ENCODE measurements at places on chromosomes 3 and 15.
A peak's percentile ranks its signal among the peaks of the same experiment; 100 is the strongest.

DNA sequence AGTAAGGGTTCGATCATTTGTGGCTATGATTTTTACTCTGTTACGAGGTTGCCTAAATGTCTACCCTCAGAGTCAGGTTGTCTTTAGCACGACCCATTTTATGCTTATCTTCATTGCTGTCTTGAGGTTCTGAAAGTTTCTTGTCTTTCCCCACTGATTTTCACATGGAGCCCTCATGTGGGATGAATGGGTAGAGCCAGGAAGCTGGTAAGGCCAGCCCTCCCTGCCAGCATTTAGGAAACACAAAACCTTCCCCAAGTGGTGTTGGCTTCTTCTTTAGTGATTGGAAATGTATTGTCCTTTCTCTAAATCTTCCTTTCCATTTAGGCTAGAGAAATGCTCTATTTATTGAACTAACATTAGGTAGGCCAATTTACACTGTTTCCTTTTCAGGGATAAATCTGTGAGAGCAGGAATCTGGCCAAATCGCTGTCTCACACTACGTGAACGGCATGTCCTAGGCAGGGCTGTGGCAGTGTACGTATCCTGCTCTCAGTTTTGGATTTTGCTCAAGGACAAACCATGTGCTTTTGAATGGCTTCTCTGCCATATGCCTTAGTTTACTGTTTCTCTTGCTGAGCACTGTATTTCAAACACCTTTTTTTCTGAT is 43.7 kb downstream of the MYZAP start:
- DNase-seq: no peak

DNA sequence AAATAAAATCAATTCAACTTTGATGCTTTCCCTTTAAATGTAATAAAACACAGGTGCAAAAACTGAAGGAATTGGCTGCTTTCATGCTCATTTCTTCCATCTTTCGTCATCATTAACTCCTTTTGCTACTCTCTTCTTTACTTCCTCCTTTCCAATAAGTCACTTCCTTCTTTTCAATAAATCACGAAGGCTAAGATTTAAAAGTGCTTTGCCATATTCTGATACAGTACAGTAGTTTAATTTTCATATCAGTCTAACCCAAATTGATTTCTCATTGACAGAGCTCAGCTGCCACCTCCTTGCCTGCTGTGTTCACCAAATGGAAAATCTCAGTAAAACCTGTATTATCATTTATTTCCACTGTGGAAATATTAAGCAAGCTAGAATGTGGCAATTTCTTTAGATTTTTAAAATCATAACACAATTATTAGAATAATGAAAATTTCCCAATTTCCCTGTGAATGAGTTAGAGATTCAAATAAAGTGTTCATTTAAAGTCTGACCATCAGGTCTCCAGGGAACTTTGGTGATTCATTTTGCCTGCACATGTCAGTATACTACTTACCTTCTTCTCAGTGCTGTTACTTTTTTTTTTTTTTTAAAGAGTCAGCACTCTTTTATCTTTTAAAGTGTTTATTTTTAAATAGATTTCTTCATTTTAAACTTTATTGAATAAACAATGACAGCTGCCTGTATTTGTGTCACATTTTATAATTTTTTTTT is 41.6 kb downstream of the NANOGP8 start:
- DNase-seq: no peak

DNA sequence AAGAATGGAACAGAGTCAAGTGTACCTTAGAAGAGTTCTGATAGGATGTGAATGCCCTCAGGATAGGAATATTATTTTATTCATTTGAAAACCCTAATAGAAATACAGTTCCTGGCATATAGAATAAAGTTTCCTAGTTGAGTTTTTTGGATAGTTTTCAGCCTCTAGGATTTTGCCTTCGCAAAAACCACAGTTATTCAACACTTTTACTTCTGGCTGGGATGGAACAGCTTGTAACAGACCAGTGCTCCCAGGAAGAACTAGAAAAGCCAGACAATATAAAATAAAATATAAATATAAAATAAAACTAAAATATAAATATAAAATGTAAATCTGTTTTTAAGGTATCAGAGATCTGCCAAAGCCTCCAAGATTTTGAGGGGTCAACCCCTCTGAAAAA is 27.5 kb upstream of the RARB start:
- DNase-seq: no peak

DNA sequence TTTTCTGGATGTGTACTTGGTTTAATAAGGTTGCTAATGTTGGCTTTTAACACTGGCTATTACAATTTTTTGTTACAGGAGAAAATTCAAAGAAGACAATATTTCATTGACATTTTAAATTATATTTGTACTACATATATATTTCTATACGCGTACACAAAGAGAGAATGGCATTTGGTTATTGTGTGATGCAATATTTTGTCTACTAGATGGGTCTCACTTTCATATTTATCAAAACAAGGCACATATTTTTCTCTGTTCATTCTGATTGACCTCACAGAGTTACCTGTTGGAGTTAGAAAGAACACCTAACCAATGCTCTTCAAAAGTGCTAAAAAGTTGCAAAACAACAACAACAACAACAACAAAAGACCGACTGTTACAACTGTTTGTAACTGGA is 50.2 kb upstream of the VGLL3 start:
- no peak for DNase-seq

GRCh38 chr15:37877851-37878741 is 56.3 kb upstream of the TMCO5A start:
- DNase-seq: no peak

DNA sequence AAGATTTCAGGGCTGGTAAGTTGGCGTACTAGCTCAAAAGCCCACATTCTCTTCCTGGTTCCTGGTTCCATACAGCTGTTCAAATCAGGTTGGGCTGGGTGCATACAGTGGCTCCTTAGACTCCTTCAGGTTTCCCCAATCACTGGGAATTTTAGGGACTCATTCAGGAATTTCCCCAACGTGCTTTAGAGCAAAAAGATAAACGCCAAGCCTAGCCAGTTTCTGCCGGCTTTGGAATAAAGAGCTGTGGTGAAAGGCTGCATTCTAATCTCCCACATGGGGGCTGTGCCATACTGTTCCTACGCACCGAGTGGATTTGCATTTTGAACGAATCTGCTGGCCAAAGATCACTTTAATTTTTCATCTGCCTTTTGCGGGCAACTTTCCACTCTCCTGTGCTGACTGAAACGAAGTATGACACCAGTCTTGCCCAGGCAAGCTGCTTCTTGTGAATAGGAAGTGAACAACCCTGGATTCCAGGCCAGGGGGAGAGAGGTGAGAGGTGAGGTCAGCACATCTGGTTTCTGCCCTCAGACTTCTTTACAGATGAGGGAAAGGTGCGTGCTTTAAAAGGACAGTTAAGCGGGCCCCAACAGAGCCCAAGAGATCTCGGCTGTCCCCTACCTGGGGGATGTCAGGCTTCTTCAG is 184.2 kb upstream of the PDZRN3 start:
- no peak for DNase-seq

DNA sequence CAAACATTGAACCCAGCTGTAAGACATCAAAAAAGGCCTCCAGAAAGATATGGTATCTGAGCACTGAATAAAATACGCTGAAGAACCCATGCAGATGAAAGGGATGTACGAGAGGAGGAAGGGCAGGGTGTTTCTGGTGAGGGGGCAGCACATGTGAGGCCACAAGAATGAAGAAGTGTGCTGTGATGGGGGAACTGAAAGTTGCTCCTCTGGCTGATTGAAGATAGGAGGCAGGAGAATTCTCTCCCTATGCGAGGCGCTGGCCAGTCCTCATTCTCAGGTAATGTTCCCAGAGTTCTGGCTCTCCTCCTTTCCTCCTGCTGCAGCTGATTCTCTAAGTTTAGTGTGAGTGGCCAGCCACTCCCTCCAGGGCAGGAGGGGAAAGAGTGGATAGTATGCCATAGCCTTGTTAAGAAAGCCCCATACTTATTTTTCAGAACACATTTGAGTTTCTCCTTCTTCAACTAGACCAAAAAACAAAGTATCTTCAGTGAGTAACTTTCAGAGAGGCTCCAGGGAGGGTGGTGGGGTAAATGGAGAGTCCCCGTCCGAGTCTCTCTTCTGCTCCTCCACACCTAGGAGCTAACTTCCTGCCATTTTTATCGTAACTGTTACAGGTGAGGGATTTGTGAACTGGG is 26.9 kb upstream of the MYO1E start:
- DNase-seq: no peak

DNA sequence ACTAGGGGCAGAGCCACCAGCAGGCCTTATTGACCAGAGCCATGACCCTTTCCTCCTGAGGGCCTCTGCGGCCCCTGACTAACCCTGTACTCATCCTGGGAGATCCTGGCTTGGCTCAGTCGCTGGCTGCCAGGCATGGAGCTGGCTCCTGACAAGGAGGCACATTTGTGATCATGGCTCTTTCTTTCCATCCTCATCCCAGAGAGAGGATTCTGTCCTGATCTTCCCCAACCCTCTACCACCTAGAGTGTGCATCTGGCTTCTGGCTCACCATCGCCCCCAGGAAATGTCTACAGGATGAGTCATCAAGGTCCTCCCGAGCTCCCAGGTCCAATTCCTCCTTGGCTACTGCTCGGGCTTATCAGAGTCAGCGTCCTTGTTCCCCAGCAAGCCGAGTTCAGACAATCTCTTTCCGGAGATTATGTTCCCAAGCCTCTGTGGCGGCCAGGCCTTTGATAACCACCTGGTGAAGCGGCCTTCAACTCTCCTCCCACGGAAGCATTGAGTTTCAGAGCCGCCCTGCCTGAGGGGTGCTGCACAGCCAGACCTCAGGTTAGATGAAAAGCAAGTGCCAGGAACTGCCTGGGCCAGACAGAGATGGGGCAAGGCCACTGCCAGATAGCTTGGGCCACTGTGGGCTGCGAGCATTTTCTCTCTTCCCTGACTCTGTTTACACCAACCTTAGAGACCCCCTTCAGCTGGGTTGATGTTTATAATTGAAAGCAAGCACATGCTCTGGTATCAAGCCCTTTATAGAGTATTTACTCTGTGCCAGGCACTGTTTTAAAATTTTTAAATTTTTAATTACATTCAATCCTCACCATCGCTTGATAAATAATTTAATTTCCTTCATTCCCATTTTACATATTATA is 44.3 kb upstream of the MRPS22 start:
- DNase-seq: no peak

- DNase-seq: no peak
These were observed 110.4 kb downstream of the IL12A start for GRCh38 chr3:160098926-160099626.

- DNase-seq: no peak
These were observed 62.2 kb downstream of the PYDC2 start for GRCh38 chr3:191523148-191523547.

GRCh38 chr15:41180206-41180789 is 50.3 kb downstream of the EXD1 start:
- no peak for DNase-seq

GRCh38 chr3:44584646-44585501 is at the start of gene ZNF660:
Gene ZNF660, plus strand, starts transcription at chr3:44584964. Its CDS starts 9,230 bp downstream, at chr3:44594194.
- peak; percentile 34 for DNase-seq

DNA sequence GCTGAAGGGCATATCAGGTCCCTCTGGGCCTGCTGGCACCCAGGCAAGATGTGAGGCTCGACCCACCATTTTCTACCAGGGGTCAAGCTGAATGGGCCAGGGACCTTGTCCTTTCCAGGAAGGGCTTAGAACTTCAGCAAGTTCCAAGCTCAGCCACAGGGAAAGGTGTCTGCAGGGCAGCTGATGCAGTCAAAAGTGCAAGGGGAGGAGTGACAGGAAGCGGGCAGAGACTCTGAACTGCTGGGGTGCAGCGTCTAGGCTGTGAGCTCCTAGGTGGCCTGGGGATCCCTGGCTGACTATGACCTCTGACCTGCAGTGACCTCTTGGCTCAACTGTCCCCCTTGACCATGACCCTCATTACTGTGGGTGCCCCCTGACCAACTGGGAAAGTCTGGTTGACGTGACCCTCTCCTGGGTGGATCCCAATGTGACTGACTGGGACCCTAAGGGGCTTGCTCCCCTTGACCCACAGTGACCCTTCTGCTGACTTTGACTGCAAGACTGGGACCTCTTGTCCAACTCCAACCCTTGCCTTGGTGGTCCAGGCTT is 14.4 kb upstream of the SEC13 start:
- DNase-seq: no peak

- no peak for DNase-seq
These were observed 48.5 kb downstream of the PCSK6 start for GRCh38 chr15:101440846-101441590.

GRCh38 chr3:16614033-16615031 is 9.1 kb upstream of the DAZL start:
- no peak for DNase-seq

DNA sequence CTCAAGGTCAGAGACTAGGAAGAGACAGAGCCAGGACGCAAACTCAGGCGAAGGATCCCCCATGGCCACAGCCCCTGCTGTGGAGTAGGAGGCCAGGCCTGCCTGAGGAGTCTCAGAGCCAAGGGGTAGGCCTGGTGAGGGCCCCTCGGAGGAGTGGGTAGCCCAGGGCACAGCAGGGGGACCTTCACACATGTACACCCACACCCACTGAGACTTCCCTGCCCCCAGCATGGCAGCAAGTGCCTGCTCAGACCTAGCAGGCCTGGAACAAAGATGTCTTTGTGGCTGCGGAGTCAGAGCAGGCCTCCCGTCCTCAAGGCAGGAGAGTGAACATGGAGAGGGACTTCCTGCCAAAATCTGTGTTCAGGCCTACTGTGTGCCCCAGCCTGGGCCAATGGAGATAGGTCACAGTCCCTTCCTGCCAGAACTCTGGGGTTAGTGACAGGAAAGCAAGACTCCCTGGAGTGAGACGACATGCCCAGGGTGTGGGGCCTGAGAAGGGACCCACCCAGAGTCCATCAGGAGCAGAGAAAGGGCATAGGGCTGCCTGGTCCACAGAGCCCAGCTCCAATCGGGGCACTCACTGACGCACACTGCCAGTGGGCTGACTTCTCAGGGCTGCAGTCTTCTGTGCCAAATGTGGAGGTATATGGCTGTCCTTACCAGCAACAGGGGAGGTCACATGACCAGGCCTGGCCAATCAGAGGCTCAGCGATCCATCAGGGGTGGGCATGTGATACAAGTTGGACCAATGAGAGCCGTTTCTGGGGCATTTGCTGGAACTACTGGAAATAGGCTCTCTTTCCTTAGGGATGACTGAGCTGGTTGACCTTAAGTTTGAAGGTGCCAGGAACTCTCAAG is 2.3 kb downstream of the GRIP2 start:
- no peak for DNase-seq

GRCh38 chr15:33043636-33044035 is 150.9 kb downstream of the FMN1 start:
- DNase-seq: no peak

DNA sequence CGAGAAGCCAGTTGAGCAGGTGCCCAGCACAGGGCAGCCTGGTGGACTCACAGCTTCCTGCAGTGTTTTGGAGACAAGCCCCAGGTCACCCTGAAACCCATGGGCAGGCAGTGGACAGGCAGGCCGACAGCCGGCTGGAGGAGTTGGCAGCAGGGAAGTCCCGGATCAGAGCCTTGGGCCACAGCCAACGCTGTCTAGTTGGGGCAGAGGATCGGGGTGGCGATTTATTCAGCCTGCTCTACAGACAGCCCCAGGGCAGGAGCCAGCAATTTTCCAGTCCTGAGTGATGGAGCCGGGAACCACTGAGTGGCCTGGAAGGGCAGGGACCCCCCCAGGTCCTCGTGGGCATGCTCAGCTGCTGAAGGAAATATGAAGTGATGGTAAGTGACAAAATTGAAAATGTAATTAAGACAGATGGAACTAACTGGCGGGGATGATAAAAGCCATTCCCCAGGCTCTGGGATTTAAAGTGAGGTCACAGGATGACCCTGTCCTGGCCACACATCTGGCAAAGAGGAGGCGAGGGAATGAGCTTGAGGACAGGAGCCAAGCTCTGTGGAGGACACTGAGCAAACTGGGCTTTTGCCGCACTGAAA is 34.4 kb upstream of the TBC1D21 start:
- DNase-seq: peak; percentile 18
